ENCODE measurements at places on chromosomes 12 and 14.

GRCh38 chr14:88929656-88930436, 105.4 kb downstream of the TTC8 start:
- DNase-seq: no peak

DNA sequence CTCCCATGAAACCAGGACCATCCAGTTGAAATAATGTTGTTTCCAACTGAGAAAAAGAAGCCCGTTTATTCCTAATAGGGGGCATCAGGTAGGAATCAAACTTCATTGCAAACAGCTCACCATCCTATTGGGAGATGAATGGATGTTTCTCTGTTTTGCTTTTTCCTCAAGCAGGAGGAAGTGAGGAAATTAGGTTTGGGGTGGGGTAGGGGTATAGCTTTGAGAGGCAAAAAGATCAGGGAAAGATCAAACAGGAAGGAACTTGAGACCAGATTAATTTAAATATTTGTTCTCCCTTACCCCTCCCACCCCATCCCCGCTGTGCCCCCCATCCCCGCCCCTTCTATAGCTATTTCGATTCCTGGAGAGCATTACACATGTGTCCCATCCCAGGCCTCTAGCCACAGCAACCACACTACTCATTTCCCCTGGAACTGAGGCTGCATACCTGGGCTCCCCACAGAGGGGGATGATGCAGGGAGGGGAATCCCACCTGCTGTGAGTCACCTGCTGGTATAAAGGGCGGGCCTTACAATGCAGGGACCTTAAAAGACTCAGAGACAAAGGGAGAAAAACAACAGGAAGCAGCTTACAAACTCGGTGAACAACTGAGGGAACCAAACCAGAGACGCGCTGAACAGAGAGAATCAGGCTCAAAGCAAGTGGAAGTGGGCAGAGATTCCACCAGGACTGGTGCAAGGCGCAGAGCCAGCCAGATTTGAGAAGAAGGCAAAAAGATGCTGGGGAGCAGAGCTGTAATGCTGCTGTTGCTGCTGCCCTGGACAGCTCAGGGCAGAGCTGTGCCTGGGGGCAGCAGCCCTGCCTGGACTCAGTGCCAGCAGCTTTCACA, at the start of gene IL23A:
Gene IL23A (plus strand): TSS at position 577 of the 850 bp plus-strand sequence. CDS start 161 bp downstream, at position 738.
- DNase-seq: peak; percentile 28

DNA sequence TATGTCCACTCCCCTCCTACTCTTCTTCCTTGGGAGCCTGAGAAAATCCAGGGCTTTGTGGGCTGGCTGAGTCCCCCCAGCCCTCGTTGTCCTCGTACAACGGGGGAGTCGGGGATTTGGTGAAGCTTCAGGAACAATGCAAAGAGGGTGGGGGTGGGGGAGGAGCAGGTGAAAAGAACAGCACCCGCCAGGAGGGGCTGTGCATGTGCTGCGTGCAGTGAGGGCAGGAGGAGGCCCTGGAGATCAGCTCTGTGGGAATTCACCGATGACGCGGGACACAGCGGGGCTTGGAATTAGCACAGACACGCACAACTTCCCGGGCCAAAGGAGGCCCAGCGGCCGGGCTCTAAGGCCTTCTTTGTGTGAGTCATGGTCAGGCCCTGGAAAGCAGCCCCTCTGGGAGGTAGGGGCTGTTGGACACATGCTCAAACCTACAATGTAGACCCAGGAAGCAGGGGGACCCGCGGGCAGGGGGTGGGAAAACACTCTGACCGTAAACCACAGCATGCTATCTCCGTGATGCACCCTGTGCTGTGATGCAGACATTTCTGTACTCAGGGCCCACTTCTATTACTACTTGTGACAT, 32.8 kb downstream of the RBM19 start:
- DNase-seq: no peak

DNA sequence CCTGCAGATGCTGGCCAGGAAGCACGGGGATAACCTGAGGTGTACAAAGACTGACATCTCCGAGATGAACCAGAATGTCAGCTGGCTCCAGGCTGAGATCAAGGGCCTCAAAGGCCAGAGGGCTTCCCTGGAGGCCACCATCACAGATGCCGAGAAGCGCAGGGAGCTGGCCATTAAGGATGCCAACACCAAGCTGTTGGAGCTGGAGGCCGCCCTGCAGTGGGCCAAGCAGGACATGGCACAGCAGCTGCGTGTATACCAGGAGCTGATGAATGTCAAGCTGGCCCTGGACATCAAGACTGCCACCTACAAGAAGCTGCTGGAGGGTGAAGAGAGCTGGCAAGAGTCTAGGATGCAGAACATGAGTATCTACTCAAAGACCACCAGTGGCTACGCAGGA, 380.0 kb upstream of the USP15 start:
- no peak for DNase-seq

- no peak for DNase-seq
Observed at GRCh38 chr12:29455087-29455486, 42.4 kb downstream of the OVCH1 start.

Data from LoVo (cell line).